ENCODE measurements at places on chromosomes 2 and 18. TPM values are rescaled to one million over a fixed set of nuclear protein-coding genes. Genes with fewer than 3 reads are reported as not detected.

DNA sequence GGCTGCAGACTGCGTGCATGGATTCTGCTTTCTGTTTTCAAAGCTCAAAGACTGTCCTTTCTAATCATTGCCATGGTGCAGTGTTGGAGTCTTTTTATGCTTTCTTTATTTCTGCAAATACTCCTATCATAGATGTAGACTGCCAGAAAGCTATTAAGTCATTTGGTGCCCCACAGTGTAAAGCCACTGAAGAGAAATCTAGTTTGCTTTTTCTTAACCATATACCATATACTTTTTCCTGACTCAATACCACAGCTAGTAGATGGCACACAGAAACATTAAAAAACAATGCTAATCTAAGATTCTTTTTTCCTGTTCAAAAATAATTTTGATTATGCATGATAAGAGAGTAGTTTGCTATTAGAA lies 109.9 kb upstream of the RAB27B start:
- no peak for DNase-seq

GRCh38 chr2:229434187-229434586 lies 163.1 kb upstream of the PID1 start:
- no peak for DNase-seq

DNA sequence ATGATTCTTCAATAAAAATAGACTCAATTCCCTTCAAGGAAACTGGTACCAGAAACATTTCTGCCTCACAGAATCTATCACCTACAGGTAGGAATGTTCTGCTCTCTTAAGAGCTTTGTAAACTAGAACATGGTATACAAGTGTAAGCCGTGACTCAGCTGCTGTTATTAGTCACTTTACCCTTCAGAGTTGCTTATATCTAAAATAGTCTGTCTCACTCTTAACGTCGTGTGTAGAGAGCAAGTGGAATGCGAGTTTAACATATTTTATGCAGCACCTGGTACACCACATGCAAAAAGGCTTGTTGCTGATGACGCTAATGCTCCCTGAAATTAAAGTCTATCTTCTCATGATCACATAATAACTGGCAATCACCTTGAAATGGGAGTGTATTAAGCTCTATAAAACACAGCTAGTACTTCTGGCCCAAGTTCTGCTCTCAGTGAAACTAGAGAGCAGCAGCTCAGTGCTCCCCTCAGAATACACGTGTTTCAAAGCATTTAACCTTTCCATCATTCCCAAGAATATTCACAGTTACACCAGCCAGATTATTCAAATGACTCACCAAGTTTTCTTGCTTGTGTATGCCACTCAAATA lies 420.0 kb downstream of the ZEB2 start:
- no peak for DNase-seq

DNA sequence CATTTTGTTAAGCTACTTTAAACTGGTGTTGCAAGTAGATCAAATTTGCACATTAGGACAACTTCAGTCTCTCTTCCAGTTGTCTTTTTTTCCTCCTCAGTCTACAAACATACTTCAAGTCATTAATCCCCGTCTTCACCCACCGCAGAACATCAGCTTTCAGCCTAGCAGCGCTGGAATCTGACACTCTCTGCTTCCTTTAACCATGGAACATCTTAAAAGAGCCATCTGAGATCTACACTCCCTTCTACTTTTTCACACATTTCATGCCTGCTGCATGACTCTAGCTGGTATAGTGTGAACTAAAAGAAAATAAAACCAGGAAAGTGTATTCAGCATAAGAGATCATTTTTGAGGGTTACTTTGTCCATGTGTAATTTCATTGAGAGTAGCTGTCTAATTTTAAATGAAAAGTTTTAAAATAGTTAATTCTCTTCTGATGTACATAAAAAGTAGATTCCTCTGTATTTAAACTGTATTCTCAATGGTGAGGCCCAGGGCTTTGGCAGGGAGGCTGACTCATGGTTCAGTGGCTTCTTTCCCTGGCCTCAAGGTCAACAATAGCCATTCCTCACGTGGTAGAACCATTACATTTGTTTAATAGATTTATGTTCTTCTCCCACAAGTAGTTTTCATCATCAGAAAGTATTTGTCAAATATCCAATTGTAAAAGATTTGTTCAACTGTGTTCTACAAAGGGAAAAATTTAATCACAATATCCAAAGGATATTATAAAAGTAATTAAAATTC lies 16.5 kb downstream of the SGPP2 start:
- DNase-seq: no peak

DNA sequence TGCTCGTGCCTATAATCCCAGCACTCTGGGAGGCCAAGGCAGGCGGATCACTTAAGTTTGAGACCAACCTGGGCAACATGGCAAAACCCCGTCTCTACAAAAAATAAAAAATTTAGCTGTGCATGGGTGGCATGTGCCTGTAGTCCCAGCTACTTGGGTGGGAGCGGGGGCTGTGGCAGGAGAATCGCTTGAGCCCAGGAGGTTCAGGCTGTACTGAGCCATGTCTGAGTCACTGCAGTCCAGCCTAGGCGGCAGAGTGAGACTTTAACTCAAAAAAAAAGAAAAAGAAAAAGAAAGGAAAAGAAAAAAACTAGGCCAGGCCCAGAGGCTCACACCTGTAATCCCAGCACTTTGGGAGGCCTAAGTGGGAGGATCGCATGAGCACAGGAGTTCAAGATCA lies 30.8 kb downstream of the TWSG1 start:
- no peak for DNase-seq

DNA sequence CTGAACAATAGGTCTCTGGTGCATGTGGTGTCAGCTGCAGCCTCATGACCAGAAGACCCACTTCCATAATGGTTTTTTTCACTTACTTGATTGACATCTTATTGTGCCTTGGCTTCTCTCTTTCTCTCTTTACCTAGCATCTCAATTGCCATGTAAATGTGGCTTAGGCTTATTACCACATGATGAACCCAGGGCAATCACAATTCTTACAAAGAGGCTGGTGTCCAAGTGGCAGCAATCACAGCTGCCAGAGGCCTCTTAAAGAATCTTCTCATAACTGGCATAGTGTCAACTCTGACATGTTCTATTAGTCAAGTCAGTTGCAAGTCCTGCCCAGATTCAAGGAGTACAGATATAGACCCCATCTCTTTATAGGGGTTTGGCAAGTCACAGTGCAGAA lies 1224.8 kb downstream of the SUCLG1 start:
- no peak for DNase-seq

GRCh38 chr18:75246721-75247610 lies 36.4 kb downstream of the TSHZ1 start:
- no peak for DNase-seq

GRCh38 chr2:126963390-126963789 lies 64.7 kb downstream of the TEX51 start:
- DNase-seq: no peak

DNA sequence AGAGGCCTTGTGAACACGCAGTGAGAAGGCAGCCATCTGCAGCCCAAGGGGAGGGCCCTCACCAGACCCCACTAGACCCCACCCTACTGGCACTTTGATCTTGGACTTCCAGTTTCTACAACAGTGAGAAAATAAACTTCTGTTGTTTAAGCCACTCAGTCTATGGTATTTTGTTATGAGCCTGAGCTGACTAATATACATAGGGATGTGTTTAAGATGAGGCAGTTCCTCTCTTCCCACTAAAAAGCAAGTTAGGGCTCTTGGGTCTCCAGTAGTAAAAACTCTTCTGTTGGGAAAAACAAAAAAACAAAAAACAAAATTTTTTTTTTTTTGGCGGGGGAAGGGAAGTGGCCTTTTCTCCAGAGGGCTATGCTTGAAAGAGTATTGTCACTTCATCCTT lies 233.2 kb upstream of the SMAD7 start:
- no peak for DNase-seq

DNA sequence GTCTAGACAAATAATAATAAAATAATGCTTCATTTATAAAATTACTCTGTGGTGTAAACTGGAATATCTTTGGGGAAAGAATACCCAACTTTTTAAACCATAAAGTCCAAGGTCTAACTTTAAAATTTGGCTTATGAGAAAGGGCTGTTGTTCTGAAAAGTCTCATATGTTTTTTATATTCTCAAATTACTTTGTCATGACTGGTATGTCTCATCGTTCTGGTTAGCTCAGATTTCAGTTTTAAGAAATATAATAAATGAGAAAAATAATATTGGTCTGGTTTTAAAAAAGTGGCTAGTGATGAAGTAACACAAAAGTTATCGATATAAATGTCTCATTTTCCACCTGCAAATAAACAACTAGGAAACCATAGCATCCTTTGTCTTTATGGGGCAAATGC lies 1658.1 kb downstream of the LRP1B start:
- no peak for DNase-seq

DNA sequence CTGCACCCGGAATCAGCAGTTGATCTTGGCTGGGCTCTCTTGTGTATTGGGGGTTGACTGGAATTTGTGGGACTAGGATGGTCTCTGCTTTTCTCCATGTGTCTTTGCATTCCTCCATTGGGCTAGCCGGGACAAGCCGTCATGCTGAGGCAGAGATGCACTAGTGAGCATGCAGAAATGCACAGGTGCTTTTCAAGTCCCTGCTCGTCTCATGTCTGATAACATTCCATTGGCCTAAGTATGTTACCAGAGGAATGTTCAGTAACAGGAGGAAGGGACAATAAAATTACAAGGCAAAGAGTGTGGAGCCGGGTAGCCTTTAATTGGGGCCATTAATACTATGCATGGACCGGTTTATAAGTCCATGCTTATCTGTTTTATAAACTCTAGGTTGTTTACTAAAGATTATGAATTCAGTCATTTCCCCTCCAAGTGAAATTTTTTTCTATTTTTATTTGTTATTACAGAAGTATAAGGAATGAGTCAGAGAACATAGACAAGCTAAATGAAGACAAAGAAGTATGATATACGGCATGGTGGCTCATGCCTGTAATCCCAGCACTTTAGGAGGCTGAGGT lies 24.4 kb upstream of the AAK1 start:
- no peak for DNase-seq

GRCh38 chr2:60364491-60364890 lies 189.0 kb downstream of the BCL11A start:
- no peak for DNase-seq

DNA sequence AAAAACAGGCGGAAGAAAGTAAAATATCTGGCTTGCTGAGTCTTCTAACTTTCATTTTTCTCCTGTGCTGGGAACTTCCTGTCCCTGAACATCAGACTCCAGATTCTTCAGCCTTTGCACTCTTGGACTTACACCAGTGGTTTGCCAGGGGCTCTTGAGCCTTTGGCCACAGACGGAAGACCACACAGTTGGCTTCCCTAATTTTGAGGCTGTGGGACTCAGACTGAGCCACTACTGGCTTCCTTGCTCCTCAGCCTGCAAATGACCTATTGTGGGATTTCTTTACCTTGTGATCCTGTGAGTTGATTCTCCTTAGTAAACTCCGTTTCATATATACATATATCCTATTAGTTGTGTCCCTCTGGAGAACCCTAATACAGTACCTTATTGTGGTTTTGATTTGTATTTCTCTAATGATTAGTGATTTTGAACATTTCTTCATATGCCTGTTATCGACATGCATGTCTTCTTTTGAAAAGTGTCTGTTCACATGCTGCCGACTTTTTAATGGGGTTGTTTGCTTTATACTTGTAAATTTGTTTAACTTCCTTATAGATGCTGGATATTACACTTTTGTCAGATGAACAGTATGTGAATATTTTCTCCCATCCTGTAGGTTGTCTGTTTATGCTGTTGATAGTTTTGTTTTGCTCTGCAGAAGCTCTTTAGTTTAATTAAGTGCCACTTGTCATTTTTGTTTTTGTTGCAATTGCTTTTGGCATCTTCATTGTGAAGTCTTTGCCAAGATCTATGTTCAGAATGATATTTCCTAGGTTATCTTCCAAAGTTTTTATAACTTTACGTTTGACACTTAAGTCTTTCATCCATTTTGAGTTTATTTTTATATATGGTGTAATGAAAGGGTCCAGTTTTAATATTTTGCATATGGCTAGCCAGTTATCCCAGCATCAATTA lies 348.8 kb upstream of the SETBP1 start:
- DNase-seq: no peak

GRCh38 chr2:109046925-109047508 lies 58.0 kb upstream of the EDAR start:
- DNase-seq: no peak

- no peak for DNase-seq
These were observed 242.8 kb downstream of the GBX2 start for GRCh38 chr2:235925250-235925919.

GRCh38 chr18:78238404-78239089 lies 741.1 kb upstream of the SALL3 start:
- DNase-seq: no peak

GRCh38 chr2:41966431-41966893 lies 81.4 kb upstream of the PKDCC start:
- DNase-seq: no peak

RGPD3 gene
- total RNA-seq: 0.20 TPM

NOSTRIN gene
- total RNA-seq: not detected

AMER3 gene
- not detected for total RNA-seq

RAPGEF4 gene
- 0.23 TPM for total RNA-seq

C2orf72 gene
- total RNA-seq: 0.35 TPM

MTHFD2 gene
- total RNA-seq: 277 TPM

VPS4B gene
- total RNA-seq: 77.0 TPM

GNLY gene
- total RNA-seq: 569 TPM

RNF149 gene
- total RNA-seq: 115 TPM

LRATD1 gene
- not detected for total RNA-seq

CNDP1 gene
- not detected for total RNA-seq

Measured in activated CD4-positive, alpha-beta memory T cell treated with anti-CD3 and anti-CD28 coated beads, Interleukin-2, amount 10 ng/mL, durations not matched to agents 7 days and 5 days (primary cell).